NCI-H187 (cell line): ENCODE measurements at places on chromosomes 2 and 18.

DNA sequence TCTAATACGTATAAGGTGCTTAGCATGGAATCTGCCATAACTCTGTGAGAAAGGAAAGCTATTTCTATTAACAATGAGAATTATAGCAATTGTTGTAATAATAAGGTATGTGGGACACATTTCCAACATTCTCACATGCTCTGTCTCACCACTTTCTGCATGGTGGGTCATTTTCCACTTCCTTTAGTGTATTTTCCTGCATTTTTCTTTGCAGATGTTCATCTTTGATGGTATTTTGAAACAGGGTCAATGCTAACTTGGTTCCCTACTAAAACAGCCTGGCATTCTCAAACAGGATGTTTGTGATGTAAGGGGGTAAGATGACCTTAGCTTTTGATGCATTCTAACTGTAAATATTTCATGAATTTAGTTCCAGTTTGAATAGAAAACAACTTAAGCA is 54.7 kb downstream of the MYO1B start:
- DNase-seq = no peak

GRCh38 chr2:71882236-71882946 is 265.3 kb downstream of the CYP26B1 start:
- no peak for DNase-seq

DNA sequence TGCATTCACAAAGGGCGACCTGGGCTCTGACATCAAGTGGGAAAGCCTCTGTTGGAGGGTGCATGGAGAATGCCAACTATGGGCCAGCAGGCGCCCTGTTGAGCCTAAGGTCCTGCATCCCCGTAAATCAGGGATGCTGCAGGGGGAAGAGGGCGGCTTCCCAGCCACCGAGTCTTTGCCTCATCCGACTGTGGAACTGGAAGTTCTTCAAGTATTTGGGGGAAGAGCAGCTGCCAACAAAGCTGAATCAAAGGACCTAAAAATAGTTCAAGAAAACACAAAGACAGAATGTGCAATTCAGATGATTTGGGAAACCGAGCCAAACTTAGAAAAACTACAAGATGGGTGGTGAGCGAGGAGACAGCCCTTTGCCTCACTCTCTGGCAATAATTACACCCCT is 281.1 kb upstream of the MGAT5 start:
- no peak for DNase-seq

DNA sequence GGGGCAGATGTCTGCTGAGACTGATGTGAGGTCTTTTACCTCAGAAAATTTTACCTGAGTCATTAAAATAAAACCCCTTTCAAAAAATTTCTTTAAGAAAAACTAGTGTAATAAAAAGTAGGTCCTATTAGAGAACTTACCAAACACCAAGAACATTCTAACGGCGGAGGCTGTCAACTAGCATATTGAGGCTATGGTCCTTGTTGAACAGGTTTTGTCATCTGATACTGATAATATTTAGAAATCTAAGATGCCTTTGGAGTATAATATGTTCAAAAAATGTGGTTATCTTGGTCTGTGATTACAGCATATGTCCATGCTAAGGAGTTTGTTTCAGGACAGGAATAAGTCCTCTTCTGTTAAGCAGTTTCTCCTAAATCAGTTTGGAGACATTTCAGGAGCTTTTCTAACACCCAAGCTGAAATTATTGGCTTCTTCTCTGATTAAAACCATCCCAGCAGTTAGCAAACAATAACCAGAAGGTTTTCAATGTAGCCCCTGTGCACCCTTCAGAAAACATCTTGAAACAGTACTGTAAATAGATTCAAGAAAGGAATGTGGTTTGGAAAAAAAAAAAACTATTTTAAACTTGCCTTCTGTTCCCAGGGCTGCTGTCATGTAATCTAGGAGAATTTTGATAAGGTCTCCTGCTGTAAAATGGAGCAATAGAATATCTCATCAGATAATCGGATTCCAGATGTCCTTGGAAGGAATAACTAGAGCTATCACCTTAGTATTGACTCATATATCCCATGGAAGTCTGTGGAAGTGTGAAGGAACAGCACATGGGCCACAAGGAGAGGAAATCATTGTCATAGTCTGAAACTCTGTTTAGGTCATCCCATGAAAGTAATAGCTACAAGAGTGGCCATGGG is 58.7 kb upstream of the B3GNT2 start:
- no peak for DNase-seq

DNA sequence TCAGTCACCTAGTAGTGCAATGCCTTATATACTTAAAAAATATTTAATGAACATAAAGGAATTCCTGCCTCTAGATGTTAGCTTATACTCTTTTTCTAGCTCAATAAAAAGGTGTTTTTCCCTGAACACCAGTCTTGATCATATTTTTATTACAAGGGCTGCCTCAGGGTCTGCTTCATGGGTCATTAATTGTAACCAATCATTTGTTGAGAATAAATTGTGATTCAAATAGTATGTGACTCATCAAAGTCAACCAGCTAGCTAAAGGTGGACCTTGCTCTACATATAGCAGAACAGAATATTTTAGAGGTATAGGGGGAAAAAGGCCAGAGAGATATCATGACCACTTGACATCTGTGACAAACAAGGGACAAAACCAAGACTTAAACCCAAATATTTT is 114.0 kb downstream of the PIK3C3 start:
- no peak for DNase-seq

DNA sequence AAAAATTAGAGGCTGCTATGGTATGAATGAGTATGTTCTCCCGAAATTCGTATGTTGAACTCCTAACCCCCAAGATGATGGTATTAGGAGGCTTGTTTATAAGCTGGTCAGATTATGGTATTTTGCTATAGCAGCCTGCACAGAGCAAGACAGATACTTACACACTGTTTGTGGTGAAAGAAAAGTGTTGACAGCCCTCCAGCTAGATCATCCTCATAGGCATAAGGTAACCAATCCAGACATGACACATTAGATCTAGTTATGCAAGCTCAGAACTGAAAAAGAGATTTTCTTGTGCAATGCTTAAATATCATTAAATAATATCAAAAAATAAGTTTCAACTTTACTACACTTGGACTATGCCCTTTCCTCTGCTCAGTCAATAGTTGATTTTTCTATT is 107.1 kb downstream of the ABCA12 start:
- DNase-seq = no peak

DNA sequence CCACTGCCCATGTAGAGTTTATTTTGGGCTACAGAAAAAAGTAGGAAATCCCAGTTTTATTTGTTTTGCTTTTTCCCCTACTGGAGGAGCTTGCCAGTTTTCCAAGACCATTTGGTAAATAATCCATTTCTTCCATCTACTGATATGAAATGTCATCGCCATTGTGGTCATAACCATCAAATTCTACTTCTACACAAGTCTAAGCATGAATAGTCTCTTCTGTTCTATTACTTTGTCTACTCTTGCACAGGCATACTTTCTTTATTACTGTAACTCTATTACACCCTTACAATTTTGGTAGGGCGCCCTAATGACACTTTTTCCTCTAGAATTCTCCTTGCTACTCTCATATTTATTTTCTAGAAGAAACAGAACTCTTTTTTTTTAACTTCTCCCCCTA is 120.7 kb downstream of the ATAD2B start:
- DNase-seq = no peak

DNA sequence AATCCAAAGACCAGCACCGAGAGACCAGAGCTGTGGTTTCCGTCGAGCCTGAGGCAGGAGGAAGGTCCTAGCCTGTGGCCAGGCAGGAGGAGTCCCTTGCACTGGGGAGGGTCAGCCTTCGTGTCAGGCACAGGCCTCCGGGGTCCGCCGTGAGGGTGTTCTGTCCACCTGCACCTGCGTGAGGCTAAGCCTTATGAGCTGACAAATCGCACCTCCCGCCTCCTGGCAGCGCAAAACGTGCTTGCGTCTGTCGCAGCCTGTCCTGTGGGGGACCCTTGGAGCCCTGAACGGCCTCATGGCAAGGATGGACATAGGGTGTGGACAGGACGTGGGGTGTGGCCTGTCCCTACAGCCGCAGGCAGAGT is 73.3 kb downstream of the KCNG2 start:
- no peak for DNase-seq

GRCh38 chr2:203574824-203575223 is 39.7 kb upstream of the RAPH1 start:
- no peak for DNase-seq

GRCh38 chr18:74081966-74082741 is 65.5 kb downstream of the FBXO15 start:
- no peak for DNase-seq

GRCh38 chr2:222919841-222920526 is 59.1 kb downstream of the ACSL3 start:
- DNase-seq = no peak

GRCh38 chr2:185456517-185456916 is 282.1 kb upstream of the FSIP2 start:
- no peak for DNase-seq

- DNase-seq = no peak
Measured at GRCh38 chr2:53633441-53633840, 134.2 kb upstream of the CHAC2 start.

GRCh38 chr2:113838744-113839444 is 51.0 kb upstream of the ACTR3 start:
- no peak for DNase-seq

DNA sequence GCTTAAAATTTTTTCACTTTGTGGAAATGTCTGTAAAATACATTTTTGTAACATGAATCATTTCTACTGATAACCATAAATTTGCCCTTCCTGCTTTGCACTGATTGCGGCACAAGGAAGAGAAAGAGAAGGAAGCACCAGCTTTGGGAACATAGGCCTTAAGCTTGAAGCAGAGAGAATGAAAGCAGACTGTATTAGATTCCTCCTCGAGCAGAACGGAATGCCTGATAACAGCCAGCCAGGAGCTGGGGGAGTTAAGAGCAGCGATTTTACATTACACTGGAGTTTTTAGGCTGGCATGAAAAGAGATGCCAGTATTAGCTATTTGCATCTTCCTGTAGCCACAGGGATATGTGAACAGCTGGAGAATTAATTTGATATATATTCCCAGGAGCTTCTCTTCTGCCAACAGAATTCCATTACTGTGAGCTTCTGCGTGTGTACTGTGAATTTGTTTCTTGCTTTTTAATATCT is 33.5 kb downstream of the CRIM1 start:
- DNase-seq = no peak

GRCh38 chr2:10036095-10036884 is 7.1 kb upstream of the KLF11 start:
- DNase-seq = no peak

DNA sequence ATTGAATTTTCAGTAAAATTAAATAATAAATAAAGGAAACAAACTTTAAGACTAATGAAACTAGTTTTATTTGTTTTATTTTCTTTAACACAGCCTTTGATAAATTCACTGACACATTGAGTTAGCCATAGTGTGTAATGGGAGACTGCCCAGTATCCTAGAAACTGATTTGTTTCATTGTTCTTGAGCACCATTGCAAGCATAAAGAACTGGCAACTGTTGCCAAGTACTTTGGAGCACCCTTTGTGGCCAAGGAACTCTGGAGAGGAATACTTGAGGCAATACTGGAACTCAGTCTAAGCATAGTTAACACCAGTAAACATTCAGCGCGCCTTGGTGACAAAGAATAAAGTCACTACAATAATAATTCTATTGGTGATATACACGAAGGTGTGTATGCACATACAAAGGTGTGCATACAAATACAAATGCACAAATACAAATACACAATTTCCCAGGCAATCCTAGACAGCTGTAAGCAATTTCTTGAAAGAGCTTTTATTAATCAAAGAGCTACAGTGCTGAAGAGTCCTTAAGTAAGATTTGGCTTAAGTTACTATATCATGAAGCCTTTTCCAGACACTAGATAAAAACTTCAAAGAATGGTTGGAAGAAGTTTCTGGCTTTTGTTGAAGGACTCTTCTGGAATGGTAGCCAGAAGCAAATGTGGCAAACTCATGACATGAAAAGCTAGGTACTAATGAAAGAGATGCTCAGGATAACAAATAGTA is 1371.2 kb downstream of the LRP1B start:
- DNase-seq = no peak

- DNase-seq = no peak
Measured at GRCh38 chr18:26992926-26993325, 127.4 kb upstream of the AQP4 start.

GRCh38 chr18:10702206-10702605 is 176.4 kb downstream of the NAPG start:
- DNase-seq = no peak

GRCh38 chr2:142786918-142787702 is 90.4 kb upstream of the KYNU start:
- no peak for DNase-seq

- no peak for DNase-seq
Measured at GRCh38 chr2:84904151-84904550, 1.3 kb upstream of the TMSB10 start.

- DNase-seq = peak; percentile 49
Measured at GRCh38 chr18:55322178-55322735, 265.7 kb downstream of the TCF4 start.

GRCh38 chr2:182280118-182280517 is 146.7 kb downstream of the PDE1A start:
- no peak for DNase-seq

DNA sequence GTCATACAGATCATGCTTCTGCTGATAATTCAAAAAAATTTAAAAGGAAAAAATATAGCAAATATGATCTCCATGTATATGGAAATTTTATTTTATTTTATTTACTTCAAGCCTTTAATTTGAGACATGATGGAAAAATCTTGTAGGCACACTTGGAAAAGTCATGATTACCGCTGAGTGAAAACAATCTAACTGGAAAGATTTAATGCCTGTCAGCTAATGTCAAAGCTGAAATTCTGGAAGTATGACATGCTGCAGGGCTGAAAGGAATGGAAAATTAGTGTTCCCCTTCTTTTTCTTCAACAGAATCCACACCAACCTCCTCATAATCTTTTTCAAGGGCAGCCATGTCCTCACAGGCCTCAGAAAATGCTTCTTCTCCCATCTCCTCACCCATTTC is 58.2 kb downstream of the RPRM start:
- DNase-seq = no peak

GRCh38 chr2:29518646-29519337 is 402.6 kb downstream of the ALK start:
- DNase-seq = no peak

DNA sequence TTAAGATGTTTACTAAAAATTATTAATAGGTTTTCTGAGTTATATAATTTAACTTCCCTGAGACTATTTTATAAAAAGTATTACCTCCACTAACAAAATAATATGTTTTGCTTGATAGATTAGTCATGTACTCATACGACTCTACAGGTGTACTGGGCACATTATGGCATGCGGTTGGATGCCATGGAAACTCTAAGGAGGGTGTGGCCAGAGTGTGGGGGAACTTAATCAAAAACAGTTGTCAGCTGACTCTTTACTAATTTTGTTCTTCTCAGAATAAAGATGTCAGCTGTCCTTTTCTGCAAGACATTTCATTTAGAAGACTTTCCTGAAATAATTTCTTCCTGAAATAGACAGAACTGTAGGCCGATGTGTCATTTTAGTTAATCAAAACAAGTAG is 228.3 kb upstream of the SIX3 start:
- DNase-seq = no peak
